Lower lobe of right lung (tissue), 2 donors: ENCODE measurements at places on chromosomes 6 and 20. TPM values are rescaled to one million over a fixed set of nuclear protein-coding genes. Genes with fewer than 3 reads are reported as not detected.

The TINAG gene
- total RNA-seq = not detected

The BNIP5 gene
- total RNA-seq = not detected

GRCh38 chr6:38239719-38240451 is 399.8 kb downstream of the BTBD9 start:
- H3K27ac ChIP-seq = no peak overlapping the region
- H3K4me3 ChIP-seq = no peak overlapping the region
- H3K27me3 ChIP-seq = no peaks in the 10 kb centered on the region

The SEL1L2 gene
- not detected for total RNA-seq

- no peaks in the 10 kb centered on the region for H3K27me3 ChIP-seq
- DNase-seq = no peak
- peak overlapping the region; percentile 31 for H3K27ac ChIP-seq
- no peaks in the 10 kb centered on the region for H3K36me3 ChIP-seq
- H3K4me3 ChIP-seq = no peak overlapping the region
These were observed 58.7 kb upstream of the CD93 start for GRCh38 chr20:23144856-23145255.

- H3K27ac ChIP-seq = no peak overlapping the region
- H3K27me3 ChIP-seq = no peaks in the 10 kb centered on the region
- DNase-seq = no peak
- H3K4me3 ChIP-seq = no peak overlapping the region
These were observed 50.3 kb upstream of the HLA-G start for GRCh38 chr6:29777310-29777709.

- peaks cover 42% of the 10 kb centered on the region for H3K4me1 ChIP-seq
- H3K27me3 ChIP-seq = no peaks in the 10 kb centered on the region
- no peak for DNase-seq
- no peak overlapping the region for H3K4me3 ChIP-seq
- no peak overlapping the region for H3K27ac ChIP-seq
These were observed 125.8 kb downstream of the LY86 start for GRCh38 chr6:6714118-6714897.

The HSPA12B gene
- 36.9 TPM for total RNA-seq

DNA sequence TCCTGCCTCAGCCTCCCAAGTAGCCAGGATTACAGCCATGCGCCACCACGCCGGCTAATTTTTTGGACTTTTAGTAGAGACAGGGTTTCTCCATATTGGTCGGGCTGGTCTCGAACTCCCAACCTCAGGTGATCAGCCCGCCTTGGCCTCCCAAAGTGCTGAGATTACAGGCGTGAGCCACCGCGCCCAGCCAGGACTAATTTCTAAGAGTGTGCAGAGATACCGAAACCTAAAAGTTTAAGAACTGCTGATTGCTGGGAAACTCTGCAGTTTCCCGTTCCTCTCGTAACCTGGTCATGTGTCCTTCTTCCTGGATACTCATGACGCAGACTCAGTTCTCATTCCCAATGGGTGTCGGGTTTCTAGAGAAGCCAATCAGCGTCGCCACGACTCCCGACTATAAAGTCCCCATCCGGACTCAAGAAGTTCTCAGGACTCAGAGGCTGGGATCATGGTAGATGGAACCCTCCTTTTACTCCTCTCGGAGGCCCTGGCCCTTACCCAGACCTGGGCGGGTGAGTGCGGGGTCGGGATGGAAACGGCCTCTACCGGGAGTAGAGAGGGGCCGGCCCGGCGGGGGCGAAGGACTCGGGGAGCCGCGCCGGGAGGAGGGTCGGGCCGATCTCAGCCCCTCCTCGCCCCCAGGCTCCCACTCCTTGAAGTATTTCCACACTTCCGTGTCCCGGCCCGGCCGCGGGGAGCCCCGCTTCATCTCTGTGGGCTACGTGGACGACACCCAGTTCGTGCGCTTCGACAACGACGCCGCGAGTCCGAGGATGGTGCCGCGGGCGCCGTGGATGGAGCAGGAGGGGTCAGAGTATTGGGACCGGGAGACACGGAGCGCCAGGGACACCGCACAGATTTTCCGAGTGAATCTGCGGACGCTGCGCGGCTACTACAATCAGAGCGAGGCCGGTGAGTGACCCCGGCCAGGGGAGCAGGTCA is at the start of gene HLA-E:
Gene HLA-E (plus strand): TSS at position 429 of the 945 bp plus-strand sequence. CDS start 23 bp downstream, at position 452.
- DNase-seq = peak; percentile 94
- H3K4me3 ChIP-seq = peak within 1 kb of the TSS; percentile 93
- H3K27ac ChIP-seq = peak within 1 kb of the TSS; percentile 98
- H3K36me3 ChIP-seq = peaks cover 42% of the 10 kb centered on the region
- H3K4me1 ChIP-seq = peaks cover 42% of the 10 kb centered on the region

GRCh38 chr6:1709234-1709641 is 99.5 kb downstream of the FOXC1 start:
- no peaks in the 10 kb centered on the region for H3K27me3 ChIP-seq
- H3K27ac ChIP-seq = no peak overlapping the region
- peak; percentile 79 for DNase-seq
- no peaks in the 10 kb centered on the region for H3K36me3 ChIP-seq

DNA sequence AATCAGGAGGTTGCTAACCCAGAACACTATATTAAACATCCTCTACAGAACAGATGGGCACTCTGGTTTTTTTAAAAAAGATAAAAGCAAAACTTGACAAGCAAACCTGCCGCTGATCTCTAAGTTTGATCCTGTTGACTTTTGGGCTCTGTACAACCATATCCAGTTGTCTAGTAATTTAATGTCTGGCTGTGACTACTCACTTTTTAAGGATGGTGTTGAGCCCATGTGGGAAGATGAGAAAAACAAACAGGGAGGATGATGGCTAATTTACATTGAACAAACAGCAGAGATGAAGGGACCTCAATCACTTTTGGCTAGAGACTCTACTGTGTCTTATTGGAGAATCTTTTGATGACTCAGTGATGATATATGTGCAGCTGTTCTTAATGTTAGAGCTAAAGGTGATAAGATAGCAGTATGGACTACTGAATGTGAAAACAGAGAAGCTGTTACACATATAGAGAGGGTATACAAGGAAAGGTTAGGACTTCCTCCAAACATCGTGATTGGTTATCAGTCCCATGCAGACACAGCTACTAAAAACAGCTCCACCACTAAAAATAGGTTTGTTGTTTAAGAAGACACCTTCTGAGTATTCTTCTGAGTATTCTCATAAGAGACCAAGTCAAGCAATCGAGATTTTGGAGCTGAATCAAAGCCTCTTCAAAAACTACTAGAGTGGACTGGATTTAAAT is 201.2 kb upstream of the SHLD1 start:
- H3K4me3 ChIP-seq = no peak overlapping the region
- no peak for DNase-seq
- H3K36me3 ChIP-seq = peaks cover 88% of the 10 kb centered on the region
- no peak overlapping the region for H3K27ac ChIP-seq
- H3K4me1 ChIP-seq = peaks cover 8% of the 10 kb centered on the region

DNA sequence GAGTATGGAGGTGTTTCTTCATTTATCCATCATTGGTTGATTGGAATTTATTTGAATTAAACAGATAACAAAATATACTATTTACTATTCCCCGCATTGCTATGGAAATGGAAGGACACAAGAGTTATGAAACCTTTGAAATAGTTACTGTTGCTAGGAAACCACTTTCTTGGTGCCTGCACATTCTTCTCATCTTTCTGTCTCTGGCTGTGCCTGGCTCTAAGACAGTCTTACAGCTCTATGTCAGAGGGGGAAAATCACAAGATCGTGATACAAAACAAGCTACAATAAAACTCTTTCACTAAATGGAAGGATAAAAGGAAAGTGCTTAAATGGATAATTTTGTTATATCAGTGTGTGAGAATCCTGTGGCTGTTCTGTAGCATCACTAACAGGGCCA is 453.0 kb downstream of the LMBRD1 start:
- H3K4me3 ChIP-seq = no peak overlapping the region
- no peaks in the 10 kb centered on the region for H3K4me1 ChIP-seq
- DNase-seq = no peak
- no peak overlapping the region for H3K27ac ChIP-seq

DNA sequence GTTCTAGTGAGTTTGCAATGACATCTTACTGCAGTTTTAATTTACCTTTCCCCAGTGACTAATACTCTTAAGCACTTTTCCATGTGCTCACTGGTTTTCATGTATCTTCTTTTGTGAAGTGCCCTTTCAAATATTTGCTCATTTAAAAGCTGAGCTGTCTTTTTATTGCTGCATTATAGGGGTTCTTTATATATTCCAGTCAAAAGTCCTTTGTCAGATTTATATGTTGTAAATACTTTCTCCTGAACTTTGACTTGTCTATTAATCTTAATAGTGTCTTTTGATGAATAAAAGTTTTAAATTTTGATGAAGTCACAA is 50.2 kb upstream of the ELOVL5 start:
- H3K27ac ChIP-seq = no peak overlapping the region
- H3K4me3 ChIP-seq = no peak overlapping the region
- no peaks in the 10 kb centered on the region for H3K4me1 ChIP-seq
- no peak for DNase-seq
- H3K36me3 ChIP-seq = no peaks in the 10 kb centered on the region
